ENCODE measurements at places on chromosomes 11 and 22.

DNA sequence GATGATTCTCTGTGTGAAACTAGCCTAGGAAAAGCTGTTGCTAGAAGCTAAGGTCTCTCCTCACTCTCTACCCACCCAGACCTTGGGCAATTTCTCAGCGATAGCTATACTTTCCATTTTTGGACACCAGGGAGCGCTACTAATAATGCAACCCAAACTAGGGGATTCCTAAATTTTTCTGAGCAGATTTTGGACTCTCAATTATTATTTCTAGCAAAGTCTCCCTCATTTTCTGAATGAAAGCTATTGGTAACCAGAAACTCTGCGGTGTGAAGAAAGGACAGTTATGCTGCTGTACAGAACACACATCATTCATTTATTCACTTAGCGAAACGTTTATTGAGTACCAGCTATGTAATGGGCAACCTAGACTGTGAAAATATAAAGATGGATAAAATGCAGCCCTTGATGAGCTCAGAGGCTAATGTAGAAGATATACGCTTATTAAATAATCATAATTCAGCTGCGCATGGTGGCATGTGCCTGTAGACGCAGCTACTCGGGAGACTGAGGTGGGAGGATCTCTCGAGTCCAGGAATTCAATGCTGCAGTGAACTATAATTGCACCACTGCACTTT is 6.1 kb upstream of the STIM1 start:
- no peak for DNase-seq

GRCh38 chr11:65503368-65503948 is 4.6 kb downstream of the MALAT1 start:
- DNase-seq = no peak

- no peak for DNase-seq
Observed at GRCh38 chr22:49015459-49015858, 812.2 kb downstream of the BRD1 start.

DNA sequence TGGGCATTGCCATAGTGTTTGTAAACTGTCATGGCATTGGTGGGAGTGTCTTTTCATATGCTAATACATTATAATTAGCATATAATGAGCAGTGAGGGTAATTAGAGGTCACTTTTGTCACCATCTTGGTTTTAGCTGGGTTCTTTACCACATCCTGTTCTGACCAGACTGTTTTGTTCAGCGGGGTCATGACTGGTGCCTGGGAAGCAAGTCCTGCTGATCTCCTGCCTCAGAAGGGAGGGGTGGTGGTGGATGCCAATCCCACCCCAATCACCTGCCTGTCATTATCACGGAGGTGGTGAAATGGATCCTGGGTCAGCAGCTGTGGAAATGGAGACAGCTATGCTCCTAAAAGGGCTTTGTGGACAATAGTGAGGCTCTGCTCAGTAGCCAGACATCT is 31.2 kb downstream of the IL18 start:
- DNase-seq = no peak

- no peak for DNase-seq
Observed at GRCh38 chr11:108009497-108010370, 1.0 kb downstream of the CUL5 start.

DNA sequence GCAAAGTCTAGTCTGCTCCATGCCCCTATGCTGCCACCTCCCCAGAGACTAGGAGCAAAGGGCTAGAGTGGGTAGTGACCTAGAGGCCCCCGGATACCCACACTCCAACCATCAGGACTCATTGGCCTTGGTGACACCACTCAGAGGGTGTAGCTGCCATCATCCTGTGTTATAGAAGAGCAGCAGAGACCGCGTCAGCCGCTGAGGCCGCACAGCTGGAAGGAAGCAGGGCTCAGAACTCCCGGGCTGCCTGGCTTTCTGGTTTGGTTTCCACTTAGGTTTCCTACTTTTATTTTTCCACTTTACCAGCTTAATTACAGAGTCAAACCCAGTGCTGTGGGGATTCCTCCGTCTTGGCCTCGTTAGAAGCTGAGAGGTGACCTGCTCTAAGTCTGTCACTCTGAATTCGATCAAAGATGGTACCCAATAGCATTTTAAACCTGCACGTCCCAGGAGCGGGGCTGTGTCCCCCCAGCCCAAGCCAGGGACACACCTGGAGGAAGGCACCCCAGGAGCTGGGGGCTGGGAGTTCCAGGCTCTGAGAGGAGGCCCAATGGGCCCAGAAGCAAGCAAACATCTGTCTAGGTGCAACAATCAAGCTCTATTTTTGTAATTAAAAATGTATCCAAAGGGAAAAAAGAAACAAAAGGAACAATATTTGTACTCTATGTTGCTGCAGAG is 2.1 kb upstream of the CDKN1C start:
- no peak for DNase-seq

- no peak for DNase-seq
Observed at GRCh38 chr11:113262594-113262993, 51.8 kb upstream of the TTC12 start.
